ENCODE measurements at places on chromosomes 7 and 10.

GRCh38 chr7:68038621-68039314 lies 1042.1 kb downstream of the TYW1 start:
- no peak for DNase-seq

- DNase-seq: no peak
Observed at GRCh38 chr10:35129185-35129674, 2.6 kb downstream of the CREM start.

DNA sequence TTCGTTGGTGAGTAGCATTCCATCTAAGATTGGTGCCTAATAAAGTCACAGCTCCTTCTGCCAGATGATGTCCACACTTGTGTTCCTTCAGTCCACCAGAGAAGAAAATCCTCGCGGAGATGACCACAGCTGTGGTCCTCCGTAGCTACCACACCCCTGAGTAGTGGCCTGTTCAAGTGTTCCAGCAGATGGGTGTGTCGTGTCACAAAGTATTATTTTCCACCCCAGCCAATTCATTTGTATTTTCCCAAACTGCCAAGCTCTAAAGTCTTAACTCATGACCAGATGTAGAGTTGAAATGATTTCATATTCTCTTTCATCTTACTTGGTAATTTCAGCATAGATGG lies 251.3 kb upstream of the TCF7L2 start:
- DNase-seq: no peak

- no peak for DNase-seq
Observed at GRCh38 chr10:71966046-71967004, 2.1 kb downstream of the CHST3 start.

DNA sequence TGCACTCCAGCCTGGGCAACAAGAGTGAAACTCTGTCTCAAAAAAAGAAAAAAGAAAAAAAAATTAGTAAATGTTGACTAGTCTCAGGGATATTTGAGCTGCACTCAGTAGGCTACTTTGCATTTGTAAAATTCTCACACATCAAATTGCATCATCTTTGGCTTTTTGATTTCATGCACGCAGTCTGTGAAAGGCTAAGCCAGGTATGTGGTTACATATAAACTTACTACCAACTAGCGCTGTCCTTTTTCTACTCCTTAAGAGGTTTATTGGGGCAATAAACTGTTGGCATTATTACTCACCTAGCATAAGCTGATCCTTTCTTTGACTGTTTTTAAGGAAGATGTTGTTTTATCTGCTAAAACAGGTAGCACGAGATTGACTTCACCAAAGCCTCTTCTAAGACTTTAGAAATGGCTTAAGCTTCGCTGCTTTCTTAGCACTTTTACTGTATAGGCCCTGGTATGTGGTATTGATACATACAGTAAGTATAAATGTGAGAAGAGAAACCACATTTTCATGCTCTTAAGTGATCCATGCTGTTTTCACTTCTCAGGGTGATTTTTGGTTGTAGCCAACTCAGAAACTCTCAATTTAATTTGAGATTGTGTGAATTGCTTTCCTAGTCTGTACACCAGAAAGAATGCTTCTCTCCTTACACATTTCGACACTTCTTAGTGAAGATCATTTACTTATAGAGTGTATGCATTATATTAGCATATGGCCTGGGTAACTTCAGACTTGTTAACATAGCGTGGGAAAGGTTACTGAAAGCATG lies 323.9 kb downstream of the AUTS2 start:
- no peak for DNase-seq

GRCh38 chr10:132606031-132606491 lies 68.5 kb downstream of the INPP5A start:
- DNase-seq: no peak

DNA sequence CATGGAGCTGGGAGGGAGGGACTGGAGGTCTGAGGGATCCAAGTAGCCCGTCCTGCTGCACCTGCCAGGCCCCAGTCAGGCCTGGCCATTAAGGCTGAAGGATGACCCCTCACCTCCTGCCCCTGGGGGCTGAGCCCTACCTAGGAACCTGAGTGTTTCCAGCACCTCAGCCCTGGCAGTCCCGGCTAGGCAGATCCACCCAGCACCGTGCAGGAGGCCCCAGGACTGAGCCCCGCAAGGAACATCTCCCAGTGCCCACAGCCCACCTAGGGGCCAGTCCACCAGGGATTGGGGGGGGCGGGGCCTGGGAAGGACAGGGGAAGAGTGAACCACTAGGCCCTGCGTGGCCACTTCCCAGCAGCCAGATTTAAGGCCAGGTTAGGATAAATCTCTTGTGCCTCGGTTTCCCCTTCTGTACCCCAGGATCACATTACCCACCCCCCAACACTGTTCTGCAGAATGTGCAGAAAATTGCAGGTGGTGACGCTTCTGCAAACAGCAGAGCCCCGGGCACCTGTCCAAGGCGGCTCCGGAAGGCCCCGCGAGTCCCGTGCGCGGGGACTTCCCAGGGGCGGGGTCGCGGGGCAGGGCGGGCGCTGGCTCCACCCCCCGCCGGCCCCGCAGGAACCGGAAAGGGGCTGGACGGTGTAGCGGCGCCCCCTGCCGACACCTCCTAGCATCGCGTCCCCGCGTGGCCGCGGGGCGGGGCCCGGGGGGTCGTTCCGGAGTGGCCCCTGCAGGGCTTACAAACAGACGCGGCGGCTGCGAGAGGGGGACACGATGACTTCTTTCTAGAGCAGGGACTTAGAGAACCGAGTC lies 55.9 kb downstream of the PWWP2B start:
- DNase-seq: peak; percentile 95
